Spleen (tissue), 13 donors: ENCODE measurements at places on chromosomes 2 and 18. TPM values are rescaled to one million over a fixed set of nuclear protein-coding genes. Genes with fewer than 3 reads are reported as not detected.
A peak's percentile ranks its signal among the peaks of the same experiment; 100 is the strongest.

DNA sequence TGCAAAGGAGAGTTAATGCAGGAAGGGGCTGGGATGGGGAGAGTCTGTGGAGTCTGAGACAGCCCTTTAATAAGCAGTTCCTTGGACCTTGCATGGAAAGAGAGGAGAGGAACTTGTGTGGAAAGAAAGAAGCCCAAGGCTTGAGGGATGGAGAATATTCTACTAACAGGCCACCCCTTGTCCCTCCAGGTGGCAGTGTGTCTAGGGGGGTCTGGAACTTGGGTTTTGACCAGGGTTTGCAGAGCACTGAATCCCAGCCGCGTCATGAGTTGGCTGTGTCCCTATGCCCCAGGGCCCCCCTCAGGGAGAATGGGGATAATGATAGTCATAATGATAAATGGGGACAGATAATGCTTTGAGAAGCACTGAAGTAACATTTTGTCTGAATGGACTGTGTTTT is 15.0 kb downstream of the TCF7L1 start:
- H3K4me3 ChIP-seq, result no peak overlapping the region
- H3K36me3 ChIP-seq, result no peaks in the 10 kb centered on the region
- no peak for DNase-seq
- peaks cover 3% of the 10 kb centered on the region for H3K27me3 ChIP-seq
- H3K4me1 ChIP-seq, result no peaks in the 10 kb centered on the region
- no peak overlapping the region for H3K27ac ChIP-seq

The ACTG2 gene
- total RNA-seq, result 4.8 TPM

DNA sequence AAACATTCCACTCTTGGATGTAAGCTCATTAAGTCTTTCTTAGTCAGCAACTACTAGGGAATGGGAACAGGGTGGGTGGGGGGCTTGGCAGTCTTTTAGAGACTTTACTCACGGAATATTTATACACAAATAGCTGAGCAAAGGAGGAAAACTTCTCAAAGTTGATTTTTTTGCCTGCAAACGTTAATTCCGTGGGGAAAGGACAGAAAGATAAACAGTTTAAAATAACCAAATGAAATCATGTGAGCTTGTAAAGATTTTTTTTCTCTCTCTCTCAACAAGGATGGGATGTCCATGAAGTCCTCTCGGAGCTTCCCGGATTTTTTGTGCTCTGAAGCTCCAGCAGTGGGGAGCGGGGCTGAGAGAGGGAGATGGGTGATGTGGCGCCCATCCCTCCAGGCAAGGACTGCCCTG is 32.2 kb upstream of the MAT2A start:
- H3K4me3 ChIP-seq, result no peak overlapping the region
- H3K36me3 ChIP-seq, result no peaks in the 10 kb centered on the region

GRCh38 chr2:227509076-227509475 is 37.1 kb downstream of the AGFG1 start:
- H3K27me3 ChIP-seq, result no peaks in the 10 kb centered on the region
- DNase-seq, result no peak
- no peak overlapping the region for H3K4me3 ChIP-seq
- peaks cover 2% of the 10 kb centered on the region for H3K4me1 ChIP-seq
- H3K36me3 ChIP-seq, result no peaks in the 10 kb centered on the region

The SEPTIN10 gene
- total RNA-seq, result 72.9 TPM

DNA sequence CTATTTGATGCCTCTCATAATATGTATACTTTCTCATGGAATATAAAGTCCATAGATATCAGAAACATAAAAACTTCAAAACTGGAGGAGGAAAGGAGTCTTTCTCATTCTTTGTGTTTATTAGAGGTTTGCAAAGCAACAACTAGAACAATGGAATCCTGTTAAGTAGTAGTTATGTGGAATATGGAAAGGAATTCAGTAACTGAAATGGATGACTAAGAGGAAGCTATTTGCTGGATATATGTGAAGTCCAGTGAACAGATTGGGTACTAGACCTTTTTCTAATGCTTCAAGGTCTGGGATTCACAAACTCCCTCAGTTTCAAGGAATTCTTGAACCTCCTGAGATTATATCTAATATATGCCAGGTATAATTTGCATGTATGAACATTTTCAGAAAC is 353.6 kb upstream of the FANCL start:
- no peak for DNase-seq
- H3K27me3 ChIP-seq, result no peaks in the 10 kb centered on the region
- no peak overlapping the region for H3K4me3 ChIP-seq
- no peaks in the 10 kb centered on the region for H3K36me3 ChIP-seq
- no peak overlapping the region for H3K27ac ChIP-seq
- H3K4me1 ChIP-seq, result no peaks in the 10 kb centered on the region

The G6PC2 gene
- total RNA-seq, result not detected

GRCh38 chr2:219570194-219570923 is 980 bp downstream of the OBSL1 start:
- no peaks in the 10 kb centered on the region for H3K27me3 ChIP-seq
- no peak for DNase-seq
- H3K4me1 ChIP-seq, result peaks cover 22% of the 10 kb centered on the region
- H3K4me3 ChIP-seq, result peak overlapping the region; percentile 46
- peak overlapping the region; percentile 55 for H3K27ac ChIP-seq
- H3K36me3 ChIP-seq, result no peaks in the 10 kb centered on the region

- H3K27ac ChIP-seq, result no peak overlapping the region
- H3K4me3 ChIP-seq, result no peak overlapping the region
- no peak for DNase-seq
- no peaks in the 10 kb centered on the region for H3K4me1 ChIP-seq
- H3K36me3 ChIP-seq, result peaks cover 61% of the 10 kb centered on the region
Measured at GRCh38 chr2:73253901-73254300, 19.8 kb downstream of the CCT7 start.

- H3K4me3 ChIP-seq, result no peak overlapping the region
- no peaks in the 10 kb centered on the region for H3K27me3 ChIP-seq
- DNase-seq, result no peak
- peaks cover 57% of the 10 kb centered on the region for H3K4me1 ChIP-seq
- no peaks in the 10 kb centered on the region for H3K36me3 ChIP-seq
Measured at GRCh38 chr2:196153480-196153879, 17.9 kb downstream of the STK17B start.

The KLHL14 gene
- 24.4 TPM for total RNA-seq

DNA sequence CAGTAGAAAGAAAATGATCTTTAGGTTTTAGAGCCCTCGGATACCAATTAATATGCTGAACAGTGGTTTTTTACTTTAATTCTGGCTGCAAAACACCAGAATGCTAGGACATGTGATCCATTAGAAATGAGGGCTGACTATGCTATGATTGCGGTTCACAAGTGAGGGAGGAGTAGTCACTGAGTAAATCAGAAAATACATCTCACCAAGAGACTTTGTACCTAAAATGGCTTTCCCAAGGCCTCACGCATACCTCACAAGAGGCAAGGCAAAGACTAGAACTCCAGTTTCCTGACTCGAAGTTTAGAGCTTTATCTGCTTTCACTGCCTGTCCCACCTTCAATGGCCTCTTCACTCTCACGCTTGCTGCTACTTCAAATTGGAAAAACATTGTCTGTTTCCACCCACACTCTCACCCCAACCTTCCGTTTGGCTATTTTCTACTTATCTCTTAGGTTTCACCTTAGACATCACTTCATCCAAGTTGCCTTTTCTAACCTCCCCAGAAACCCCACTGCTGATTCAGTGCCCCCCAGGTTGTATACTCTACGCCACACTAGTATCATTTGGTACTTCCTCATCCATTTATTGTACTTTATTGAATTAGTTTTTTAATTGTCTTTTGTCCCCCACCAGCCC is 5.1 kb upstream of the MBD2 start:
- no peaks in the 10 kb centered on the region for H3K27me3 ChIP-seq
- H3K27ac ChIP-seq, result no peak overlapping the region
- H3K36me3 ChIP-seq, result no peaks in the 10 kb centered on the region
- H3K4me3 ChIP-seq, result no peak overlapping the region

DNA sequence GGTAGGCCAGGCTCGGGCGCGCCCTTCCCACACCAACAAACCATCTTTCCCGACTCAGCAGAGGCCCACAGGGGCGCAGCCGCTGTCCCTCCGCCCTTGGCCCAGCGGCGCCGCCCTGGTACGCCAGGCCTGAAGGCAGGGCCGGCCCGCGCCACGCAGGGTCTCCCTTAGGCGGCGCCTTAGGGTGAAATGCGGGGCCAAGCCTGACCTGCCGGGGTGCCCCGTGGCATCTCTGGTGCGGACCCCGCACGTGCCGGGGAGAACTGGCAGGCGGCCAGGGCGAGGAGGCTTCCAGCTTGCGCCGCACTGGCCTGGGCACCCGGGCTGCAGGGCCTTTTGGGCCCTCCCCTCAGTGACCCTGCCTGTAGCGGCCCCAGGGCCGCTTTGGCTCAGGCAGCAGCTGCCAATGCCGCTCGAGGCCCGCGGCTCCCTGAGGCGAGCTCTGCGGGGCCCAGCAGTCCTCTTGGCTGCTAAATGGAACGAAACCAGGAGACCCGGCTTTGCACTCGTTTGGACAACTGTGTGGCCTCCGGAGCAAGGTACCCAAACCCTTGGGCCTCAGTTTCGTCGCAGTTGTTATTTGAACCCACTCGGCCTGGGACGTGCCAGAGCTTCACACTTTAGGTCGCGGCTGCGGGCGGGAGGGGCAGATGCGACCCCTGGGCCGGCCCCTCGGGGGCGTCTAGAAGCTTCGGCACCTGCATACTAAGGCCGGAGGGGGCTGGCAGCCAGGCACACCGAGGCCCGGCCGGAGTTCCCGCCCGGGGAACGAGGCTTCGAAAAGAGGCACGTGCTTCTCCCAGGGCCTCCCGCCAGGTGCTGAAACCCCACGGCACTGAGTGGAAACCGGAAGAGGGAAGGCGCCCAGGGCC is 8.5 kb downstream of the OTX1 start:
- no peak overlapping the region for H3K4me3 ChIP-seq
- H3K4me1 ChIP-seq, result peaks cover 57% of the 10 kb centered on the region
- peak overlapping the region; percentile 75 for H3K27ac ChIP-seq
- H3K36me3 ChIP-seq, result no peaks in the 10 kb centered on the region
- no peak for DNase-seq
